ENCODE measurements at places on chromosomes 16 and 17.

DNA sequence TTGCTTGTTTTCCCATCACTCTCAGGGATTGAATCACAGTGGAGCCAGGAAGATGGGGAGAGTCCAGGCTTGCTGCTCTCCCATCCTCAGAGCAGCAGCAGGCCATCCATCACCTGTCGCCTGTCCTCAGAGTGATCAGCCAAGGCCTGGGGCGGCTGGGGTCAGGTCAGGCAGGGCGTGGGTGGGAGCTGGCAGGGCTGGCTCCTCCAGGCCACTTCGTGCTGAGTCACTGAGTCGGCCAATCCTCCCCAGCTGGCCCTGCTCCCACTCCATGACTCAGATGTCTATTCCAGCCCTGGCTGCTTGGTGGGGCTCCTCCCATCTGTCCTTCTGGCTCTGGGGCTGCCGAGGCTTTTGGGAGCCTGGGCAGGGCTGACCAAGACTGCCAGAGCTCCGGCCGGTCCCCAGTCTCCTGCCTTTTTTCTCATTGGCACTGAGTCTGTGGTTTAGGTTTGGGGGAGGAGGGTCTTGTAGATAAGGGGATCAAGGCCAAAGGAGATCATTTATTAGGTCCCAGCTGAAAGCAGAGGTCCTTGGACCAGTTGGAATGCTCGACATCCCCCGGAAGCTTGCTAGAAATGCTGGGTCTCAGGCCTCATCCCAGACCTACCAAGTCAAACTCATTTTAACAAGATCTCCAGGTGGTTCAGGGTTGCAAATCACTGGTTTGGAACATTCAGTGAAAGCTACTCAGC is 72.7 kb downstream of the ABCC1 start:
- no peak for DNase-seq

DNA sequence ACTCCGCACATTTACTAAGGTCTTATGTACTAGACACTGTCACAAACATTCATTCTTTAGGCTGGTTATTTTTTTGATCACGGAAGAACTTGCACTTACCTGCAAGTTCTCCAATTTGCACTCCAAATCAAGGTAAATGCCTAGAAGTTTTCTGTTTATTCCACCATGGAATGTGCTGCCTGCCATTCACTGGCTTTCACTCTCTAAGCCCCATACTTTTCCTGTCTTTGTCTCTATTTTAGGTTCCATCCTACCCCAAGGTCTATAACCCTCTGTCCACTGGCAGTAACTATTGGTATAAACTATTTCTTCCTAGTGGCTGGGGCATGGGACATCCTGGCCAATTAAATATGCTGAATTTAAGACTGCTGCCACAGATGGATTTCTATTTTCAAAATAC is 15.9 kb downstream of the XPO6 start:
- DNase-seq = no peak

- DNase-seq = no peak
These were observed at the start of gene PHLPP2 for GRCh38 chr16:71724320-71724751. TSS of gene PHLPP2 (minus strand) at chr16:71724701. CDS start at chr16:71714795, 9,906 bp downstream.

GRCh38 chr17:37648555-37648954 is 5.3 kb upstream of the DDX52 start:
- no peak for DNase-seq
